ENCODE measurements at places on chromosomes 6 and 20.

DNA sequence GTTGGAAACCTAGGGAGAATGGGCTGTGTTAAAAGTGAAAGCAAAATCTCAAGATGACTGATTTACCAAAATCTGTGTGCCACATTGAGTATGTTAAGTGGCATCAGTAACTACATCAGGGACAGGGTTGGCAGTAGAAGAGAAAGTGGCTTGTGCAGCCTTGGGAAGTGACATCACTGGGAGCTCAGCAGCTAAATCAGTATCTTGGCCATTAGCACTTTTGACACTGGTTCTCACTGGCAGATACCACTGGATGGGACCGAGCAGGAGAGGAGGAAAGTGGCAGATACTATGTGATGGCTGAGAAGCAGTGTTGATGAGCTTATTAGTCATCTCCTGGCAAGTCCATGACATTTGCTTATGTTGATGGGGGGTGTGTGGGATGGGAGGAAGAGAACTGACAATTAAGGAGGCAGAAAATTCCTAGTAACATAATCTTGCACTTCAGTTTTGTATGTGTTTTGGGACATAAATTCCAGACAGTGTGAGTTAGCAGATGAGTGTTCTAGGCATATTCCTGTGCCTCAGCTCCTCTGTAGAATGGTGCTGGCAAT, 322.2 kb downstream of the SOX4 start:
- no peak for DNase-seq

DNA sequence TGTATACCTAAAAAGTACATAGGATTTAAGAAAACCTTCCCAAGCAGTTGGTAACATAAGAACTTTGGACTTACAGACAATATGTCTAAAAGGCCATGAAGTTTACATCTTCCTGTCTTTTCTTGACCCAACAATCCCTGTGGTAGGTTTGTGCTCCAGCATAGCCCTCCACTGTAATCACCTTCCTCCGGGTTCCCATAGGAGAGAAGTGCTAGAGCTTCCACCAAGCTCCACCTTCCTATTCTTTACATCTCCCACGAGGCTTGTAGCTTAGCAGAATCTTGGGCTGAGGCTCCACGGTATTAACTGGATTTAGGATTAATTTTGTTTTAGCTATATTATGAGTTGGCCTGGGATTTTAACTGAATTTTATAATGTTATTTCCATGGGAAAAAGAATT, 23.3 kb downstream of the ADGRG6 start:
- DNase-seq: no peak

DNA sequence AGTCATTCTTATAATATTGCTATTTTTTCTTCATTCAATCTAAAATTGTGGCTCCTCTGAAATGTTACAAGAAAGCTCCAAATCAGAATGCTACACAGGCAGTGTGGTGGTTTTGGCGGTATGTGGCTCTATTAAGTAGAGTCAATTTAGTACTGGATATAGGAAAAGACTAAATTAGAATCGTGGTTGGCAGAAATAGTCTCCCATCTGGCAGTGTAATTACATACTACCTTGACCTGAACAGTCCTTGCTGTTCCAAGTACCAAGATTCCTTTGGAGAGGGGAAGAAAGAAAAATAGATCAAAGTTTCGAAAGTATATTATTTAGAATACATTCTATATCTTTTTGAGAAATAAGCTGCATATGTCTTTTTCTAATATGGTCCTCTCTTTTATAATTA, 78.2 kb downstream of the C6orf118 start:
- no peak for DNase-seq

- no peak for DNase-seq
These were observed 714 bp upstream of the MYLK2 start for GRCh38 chr20:31818376-31818908.

DNA sequence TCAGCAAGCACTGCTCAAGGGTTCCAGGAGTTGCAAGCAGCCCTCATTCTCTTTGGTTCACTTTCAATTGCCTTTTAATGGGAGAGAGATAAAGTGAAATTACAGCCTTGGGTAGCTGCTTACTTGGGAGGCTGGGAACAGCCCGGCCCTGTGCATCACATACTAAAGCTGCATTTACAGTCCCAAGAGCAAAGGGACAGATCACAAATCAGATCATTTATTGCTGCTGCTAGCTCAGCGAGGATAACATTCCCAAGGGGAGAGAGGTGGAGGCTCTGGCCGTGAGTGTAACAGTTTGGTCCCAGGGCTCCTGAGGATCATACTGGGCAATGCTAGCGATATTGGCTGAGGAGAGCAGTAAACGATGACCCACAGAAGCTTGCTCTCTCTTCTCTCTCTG, 133.1 kb downstream of the CDH26 start:
- DNase-seq: no peak

DNA sequence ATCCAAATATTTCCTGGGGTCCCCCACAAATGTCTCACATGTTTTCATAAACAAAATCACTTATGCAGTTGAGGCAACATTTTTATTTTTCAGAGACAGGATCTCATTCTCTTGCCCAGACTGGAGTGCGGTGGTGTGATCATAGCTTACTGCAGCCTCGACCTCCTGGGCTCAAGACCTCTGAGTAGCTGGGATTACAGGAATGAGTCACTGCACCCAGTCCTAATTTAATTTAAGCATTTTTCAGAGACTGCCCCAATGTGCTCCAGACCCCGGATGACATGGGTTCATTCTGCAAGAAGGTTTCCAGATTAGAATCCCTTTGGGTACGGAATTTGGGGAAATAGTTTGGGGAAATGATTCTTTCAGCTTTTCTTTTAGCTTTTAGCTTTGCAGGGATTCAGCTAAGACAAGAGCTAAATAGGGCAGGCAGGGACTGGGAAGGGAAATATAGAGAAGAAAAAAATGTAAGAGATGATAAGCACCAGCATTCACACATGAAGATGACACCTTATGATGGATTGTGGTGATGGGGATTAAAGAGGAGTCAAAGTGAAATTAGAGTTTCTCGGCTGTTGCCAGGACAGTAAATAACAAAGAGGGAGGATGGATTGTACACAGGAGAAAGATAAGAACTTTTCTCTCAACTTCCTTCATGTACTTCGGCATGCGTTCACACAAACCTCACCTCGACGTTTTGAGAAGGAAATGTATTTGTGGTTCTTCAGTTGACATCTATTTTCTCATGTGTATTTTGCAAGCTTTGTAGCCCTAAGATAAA, 169.4 kb upstream of the TAB2 start:
- no peak for DNase-seq

- DNase-seq: no peak
These were observed 19.7 kb upstream of the SYNJ2 start for GRCh38 chr6:157961832-157962575.
